Kidney (tissue), 22 donors: ENCODE measurements at places on chromosomes 5 and 9.

GRCh38 chr5:135008981-135009735 is 24.9 kb downstream of the PITX1 start:
- DNase-seq = peak; percentile 11

DNA sequence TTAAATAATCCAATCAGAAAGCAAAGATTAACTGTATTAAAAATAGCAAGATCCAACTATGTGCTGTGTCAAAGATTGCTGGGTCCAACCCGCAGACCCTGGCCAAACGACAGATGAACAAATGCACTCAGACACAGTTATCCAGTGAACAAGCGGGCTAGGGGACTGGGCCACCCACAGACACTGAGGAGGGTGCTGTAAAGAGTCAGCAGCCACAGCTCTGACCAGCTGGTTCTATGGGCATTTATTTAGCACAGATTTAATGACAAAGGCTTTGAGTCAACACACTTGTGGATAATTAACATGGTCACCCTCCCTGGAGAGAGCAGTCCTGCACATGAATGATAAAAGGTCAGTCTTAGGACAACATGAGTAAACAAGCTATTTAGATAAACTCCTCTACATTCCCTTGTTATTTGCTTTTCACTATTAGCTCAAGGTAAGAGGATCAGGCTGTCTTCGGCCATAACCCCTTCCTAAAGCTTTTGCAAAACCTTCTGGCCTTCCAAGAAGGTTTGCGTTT is 424.9 kb downstream of the HINT1 start:
- DNase-seq = no peak

GRCh38 chr5:6712142-6712576 is 1.1 kb upstream of the TENT4A start:
- peak; percentile 62 for DNase-seq

GRCh38 chr9:89676281-89676680 is 71.5 kb downstream of the GADD45G start:
- no peak for DNase-seq

GRCh38 chr9:26551971-26552370 is 340.6 kb downstream of the CAAP1 start:
- DNase-seq = no peak

GRCh38 chr5:78253201-78253600 is 41.3 kb downstream of the AP3B1 start:
- DNase-seq = no peak

GRCh38 chr9:136447173-136447778 is 7.6 kb upstream of the INPP5E start:
- no peak for DNase-seq

GRCh38 chr9:128202648-128203023 is 543 bp upstream of the DNM1 start:
- DNase-seq = no peak

DNA sequence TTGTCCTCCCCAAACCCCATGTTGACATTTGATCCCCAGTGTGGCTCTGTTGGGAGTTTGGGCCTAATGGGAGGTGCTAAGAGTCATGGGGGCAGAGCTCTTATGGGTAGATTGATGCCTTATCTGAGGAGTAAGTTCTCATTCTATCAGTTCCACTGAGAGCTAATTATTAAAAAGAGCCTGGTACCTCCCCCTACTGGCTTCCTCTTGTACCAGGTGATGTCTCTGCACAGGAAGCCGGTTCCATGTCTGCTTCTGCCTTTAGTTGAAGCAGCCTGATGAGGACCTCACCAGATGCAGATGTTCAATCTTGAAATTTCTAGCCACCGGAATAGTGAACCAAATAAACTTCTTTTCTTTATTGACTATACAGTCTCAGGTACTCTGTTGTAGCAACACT is 10.8 kb downstream of the GABRB2 start:
- peak; percentile 5 for DNase-seq

GRCh38 chr5:10644192-10644591 is 80.3 kb downstream of the ANKRD33B start:
- no peak for DNase-seq

GRCh38 chr5:565782-566440 is 41.7 kb upstream of the SLC9A3 start:
- DNase-seq = no peak

DNA sequence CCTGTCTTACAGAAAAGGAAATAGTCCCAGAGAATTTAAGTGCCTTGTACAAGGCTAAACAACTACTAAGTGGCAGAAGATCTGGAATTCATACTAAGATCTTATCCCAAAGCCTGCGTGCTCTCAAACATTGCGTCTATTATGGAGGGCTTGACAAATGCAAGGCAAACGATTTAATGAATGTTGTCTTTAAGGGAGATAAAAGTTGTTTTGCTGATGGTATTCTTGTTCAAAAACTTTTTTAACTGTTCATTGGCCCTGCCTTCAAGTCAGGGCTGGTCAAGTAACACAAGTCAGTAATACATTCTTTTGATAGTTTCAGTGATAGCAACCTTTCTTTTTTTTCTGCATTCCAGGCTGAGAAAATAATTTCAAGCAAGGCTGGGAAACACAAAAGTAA is 1.7 kb upstream of the SLC38A9 start:
- DNase-seq = no peak

DNA sequence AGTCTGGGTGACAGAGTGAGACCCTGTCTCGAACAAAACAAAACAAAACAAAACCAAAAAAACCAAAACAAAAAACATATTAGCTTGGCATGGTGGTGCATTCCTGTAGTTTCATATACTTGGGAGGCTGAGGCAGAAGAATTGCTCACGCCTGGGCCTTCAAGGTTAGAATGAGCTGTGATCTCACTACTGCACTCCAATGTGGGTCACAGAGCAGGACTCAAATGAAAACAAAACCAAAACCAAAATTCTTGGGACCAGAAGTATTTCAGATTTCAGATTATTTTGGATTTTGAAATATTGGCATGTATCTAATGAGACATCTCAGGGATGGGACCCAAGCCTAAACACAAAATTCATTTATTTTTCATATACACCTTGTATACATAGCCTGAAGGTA is 80.2 kb downstream of the TMC1 start:
- no peak for DNase-seq

- DNase-seq = no peak
Observed at GRCh38 chr5:123997064-123997461, 485.1 kb downstream of the CSNK1G3 start.

DNA sequence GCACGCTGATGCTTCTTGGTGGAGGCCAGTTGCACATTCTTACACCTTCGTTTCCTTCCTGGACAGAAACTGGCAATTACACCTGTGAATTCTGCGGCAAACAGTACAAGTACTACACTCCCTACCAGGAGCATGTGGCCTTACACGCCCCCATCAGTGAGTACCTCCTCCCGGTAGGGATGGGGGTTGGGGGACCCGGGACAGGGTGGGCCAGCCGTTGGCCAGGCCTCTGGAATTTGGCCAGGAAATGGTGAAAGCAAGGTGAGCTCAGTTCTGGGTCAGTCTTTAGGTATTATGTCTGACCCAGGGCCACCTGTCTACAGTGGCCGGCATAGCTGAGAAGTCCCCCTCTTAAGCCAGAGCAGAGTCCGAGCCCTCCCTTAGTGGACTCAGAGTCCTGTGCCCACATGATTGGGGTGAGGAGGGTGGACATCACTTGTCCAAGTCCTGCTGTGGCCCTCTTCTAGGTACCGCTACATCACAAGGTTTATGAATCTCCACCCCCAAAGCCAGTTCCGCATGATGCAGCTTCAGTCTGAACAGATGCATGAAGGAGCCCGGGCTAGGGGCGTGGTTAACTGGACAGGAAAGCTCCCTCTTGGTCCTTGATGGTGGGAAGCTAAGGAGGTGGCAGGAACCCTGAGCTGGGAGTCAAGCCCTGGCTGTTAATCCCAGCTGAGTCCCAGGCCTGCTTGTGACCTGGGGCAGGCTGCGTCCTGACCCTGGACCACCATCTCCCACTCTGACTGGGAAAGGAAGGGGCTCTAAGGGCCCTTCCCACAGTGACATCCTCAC is 61.3 kb downstream of the AMBP start:
- peak; percentile 23 for DNase-seq

GRCh38 chr5:10936081-10936855 is 175.2 kb upstream of the DAP start:
- no peak for DNase-seq

- DNase-seq = peak; percentile 36
Observed at GRCh38 chr9:126149661-126150060, 177.0 kb upstream of the MVB12B start.

DNA sequence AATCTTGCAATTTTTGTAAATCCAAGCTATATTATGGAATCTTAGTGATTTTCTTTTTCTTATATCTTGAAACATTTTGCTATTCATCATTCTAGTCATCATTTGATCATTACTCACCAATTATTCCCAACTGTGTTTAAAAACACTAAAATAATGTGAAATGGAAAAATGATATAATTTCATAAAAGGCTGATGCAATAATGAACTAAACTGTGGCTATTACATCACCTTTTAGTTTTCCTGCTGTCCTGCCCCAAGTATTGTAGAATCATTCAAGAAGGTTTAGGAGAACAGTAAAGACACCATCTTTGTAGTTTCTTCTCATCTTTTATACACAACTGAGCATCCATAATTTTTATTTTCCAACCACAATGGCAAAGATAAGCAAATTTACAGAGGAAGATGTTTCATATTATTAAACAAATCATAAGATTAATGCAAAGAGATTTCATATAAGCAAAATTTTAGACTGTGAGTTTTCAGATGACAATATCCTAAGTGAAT is 431.0 kb upstream of the SLC30A5 start:
- DNase-seq = no peak

DNA sequence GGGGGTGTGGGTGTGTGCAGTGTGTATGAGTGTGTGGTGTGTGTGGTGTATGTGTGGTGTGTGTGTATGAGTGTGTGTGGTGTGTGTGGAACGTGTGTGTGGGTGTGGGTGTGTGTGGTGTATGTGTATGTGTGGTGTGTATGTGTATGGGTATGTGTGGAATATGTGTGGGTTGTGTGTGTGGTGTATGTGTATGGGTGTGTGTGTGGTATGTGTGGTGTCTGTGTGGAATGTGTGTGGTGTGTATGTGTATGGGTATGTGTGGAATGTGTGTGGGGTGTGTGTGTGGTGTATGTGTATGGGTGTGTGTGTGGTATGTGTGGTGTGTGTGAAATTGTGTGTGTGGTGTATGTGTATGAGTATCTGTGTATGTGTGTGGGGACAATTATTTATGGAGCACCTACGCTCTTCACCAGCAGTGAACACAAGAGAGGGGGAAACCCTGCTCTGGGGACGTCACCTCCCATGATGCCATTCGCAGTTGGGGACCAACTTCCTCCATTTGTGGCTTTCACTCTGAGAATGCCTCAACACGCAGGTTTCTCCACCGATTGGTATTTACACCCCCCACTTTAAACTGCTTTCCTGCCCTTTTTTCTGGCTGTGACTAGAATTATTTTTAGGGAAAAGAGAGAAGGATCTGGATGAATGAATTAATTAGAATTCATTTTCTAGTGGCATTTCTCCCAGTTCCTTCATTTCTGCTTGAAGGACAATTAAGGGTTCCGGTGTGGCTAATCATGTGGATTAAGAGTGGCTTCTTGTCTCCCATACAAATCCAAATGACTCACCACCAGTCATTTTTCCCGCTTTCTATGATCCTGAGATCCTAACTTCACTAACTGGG is 238.1 kb downstream of the ROR2 start:
- no peak for DNase-seq

- DNase-seq = peak; percentile 33
Observed at GRCh38 chr9:128408963-128409431, 11.7 kb upstream of the CERCAM start.

GRCh38 chr5:5505815-5506214 is 83.3 kb downstream of the ICE1 start:
- no peak for DNase-seq

GRCh38 chr5:6632324-6632887 is 438 bp downstream of the NSUN2 start:
- peak; percentile 29 for DNase-seq

DNA sequence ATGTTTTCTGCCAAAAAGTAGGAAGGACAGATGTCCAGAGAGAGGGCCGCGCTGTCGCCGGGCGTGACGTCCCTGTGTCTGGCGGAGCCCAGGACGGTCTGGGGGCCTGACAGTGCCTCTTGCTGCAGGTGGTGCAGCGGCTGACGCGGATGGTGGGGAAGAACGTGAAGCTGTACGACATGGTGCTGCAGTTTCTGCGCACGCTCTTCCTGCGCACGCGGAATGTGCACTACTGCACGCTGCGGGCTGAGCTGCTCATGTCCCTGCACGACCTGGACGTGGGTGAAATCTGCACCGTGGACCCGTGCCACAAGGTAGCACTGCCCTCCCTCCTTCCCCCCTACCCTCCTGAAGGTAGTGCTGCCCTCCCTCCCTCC is 7.8 kb downstream of the NELFB start:
- DNase-seq = peak; percentile 79

- DNase-seq = no peak
Observed at GRCh38 chr9:121207371-121207940, 5.8 kb upstream of the RAB14 start.

GRCh38 chr9:121222524-121223171 is 21.0 kb upstream of the RAB14 start:
- DNase-seq = no peak

DNA sequence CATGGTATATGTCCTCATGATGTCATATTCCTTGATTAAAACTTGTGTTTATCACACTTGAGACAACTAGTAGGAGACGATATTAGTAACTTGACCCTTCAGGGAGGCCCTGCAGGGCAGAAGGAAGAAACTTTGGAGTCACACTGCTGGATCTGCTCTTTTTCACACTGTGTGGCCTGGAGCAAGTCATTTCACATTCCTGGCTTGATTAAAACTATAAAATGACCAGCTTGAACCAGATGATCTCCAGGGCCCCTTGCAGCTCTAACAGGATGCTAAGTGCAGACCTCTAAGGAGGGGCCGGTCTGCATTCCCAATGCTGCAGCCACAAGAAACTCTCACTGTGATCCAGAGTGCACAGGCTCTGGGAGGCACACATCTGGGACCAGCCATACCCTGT is 146.4 kb upstream of the ZNF366 start:
- peak; percentile 68 for DNase-seq

DNA sequence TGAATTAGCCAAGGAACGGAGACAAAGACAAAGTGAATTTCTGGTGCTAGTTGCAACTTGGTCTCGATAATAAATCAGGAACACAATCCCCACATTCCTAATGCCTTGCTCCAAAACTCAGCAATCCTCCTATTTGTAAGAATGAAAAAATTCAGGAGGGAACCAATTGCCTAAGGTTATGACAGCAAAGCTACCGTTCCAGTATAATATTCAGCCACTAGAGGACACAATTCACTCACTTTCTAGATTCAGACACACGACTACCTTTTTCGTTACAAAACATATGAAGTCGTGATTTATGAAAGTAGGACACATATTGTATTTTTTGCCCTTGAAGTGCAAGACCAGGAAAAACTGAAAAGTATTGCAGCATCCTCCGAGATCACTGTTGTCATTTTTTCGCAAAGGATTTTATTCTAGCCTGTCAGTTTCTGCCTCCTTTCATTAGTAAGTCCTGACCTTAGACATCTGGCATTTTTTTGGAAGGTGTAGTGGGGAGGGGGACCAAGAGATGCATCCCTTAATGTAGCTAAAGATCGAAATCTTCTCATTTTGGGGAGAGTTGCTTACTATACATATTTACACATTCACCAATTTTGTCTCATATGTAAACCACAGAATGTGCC is 133.1 kb downstream of the DOCK8 start:
- DNase-seq = peak; percentile 67

GRCh38 chr5:104733063-104733669 is 1170.6 kb upstream of the NUDT12 start:
- DNase-seq = no peak
